T-helper 17 cell (primary cell): ENCODE measurements at places on chromosomes 12 and 14. TPM values are rescaled to one million over a fixed set of nuclear protein-coding genes. Genes with fewer than 3 reads are reported as not detected.

PGF gene
- total RNA-seq: not detected

CTSG gene
- total RNA-seq: not detected

- H3K4me1 ChIP-seq: peaks cover 32% of the 10 kb centered on the region
- no peaks in the 10 kb centered on the region for H3K36me3 ChIP-seq
- peak overlapping the region; percentile 91 for H3K27ac ChIP-seq
- H3K4me3 ChIP-seq: peak overlapping the region; percentile 19
These were observed 82.8 kb downstream of the BTG1 start for GRCh38 chr12:92062539-92063493.

DNA sequence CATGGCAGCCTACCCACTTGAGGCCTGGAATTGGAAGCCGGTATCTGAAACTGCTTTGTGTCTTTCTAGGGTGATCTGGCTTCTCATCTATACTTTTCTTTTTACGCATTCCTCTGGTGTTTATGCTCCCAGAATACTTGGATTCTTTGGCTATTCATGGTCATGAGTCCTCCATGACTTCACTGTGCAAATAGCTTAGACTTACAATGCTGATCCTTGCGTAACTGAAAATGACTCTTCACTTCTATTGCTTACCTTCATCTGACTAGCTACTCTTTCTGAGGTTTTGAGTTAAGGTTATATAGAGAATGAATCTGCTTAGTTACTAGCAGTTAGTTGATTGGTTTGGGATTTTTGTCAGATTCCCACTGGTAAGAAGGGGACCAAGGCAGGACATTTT, 121.7 kb upstream of the NOVA1 start:
- H3K4me1 ChIP-seq: no peaks in the 10 kb centered on the region
- H3K4me3 ChIP-seq: no peak overlapping the region
- H3K27ac ChIP-seq: no peak overlapping the region
- DNase-seq: no peak
- H3K27me3 ChIP-seq: no peaks in the 10 kb centered on the region

- H3K4me1 ChIP-seq: no peaks in the 10 kb centered on the region
- no peak for DNase-seq
- peaks cover 41% of the 10 kb centered on the region for H3K27me3 ChIP-seq
These were observed 95.9 kb upstream of the CDKN3 start for GRCh38 chr14:54300881-54301280.

- H3K36me3 ChIP-seq: no peaks in the 10 kb centered on the region
- H3K27me3 ChIP-seq: no peaks in the 10 kb centered on the region
- no peak for DNase-seq
- no peaks in the 10 kb centered on the region for H3K4me1 ChIP-seq
These were observed 232.6 kb downstream of the FLRT2 start for GRCh38 chr14:85762526-85762925.

TPI1 gene
- 140 TPM for total RNA-seq

GRCh38 chr12:119415714-119416113, 81.2 kb downstream of the CCDC60 start:
- H3K27ac ChIP-seq: no peak overlapping the region
- H3K27me3 ChIP-seq: peaks cover 81% of the 10 kb centered on the region
- DNase-seq: no peak
- peaks cover 4% of the 10 kb centered on the region for H3K4me1 ChIP-seq
- H3K4me3 ChIP-seq: no peak overlapping the region
- H3K36me3 ChIP-seq: no peaks in the 10 kb centered on the region

GRCh38 chr12:127044836-127045235, 1222.1 kb upstream of the TMEM132C start:
- H3K4me1 ChIP-seq: no peaks in the 10 kb centered on the region
- no peak overlapping the region for H3K4me3 ChIP-seq
- no peaks in the 10 kb centered on the region for H3K36me3 ChIP-seq
- H3K27me3 ChIP-seq: peaks cover 12% of the 10 kb centered on the region

DNA sequence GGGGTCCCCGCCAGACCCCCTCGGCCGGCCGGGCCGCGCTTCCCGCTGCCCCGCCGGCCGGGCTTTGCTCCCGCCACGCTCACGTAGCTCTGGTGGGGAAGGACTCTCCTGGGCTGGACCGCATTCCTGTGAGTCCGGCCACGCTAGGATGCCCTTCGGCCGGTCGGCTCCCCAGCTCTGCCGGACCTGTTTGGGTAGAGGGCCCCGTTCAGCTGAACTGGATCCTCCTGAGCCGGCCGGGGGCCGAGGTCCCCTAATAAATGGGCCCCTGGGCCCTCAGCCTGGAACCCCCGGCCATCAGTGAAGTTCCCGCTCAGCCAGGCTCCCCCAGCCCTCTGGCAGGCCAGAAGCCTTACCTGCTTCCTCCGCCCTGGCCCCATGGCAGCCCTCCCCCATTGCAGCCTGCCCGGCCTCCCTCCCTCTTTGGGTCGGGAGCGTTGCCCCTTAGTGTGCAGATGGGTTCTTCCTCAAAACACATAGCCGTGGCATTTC, 593 bp downstream of the UNC119B start:
- no peaks in the 10 kb centered on the region for H3K36me3 ChIP-seq
- DNase-seq: peak; percentile 15
- peak overlapping the region; percentile 95 for H3K4me3 ChIP-seq
- peak overlapping the region; percentile 90 for H3K27ac ChIP-seq

- H3K27me3 ChIP-seq: peaks cover 41% of the 10 kb centered on the region
- H3K4me1 ChIP-seq: peaks cover 12% of the 10 kb centered on the region
- no peak overlapping the region for H3K27ac ChIP-seq
- H3K4me3 ChIP-seq: no peak overlapping the region
- no peaks in the 10 kb centered on the region for H3K36me3 ChIP-seq
These were observed 5.4 kb downstream of the C1QL4 start for GRCh38 chr12:49331380-49332222.

- DNase-seq: no peak
- H3K36me3 ChIP-seq: peaks cover 2% of the 10 kb centered on the region
- no peaks in the 10 kb centered on the region for H3K27me3 ChIP-seq
- no peaks in the 10 kb centered on the region for H3K4me1 ChIP-seq
- no peak overlapping the region for H3K27ac ChIP-seq
These were observed 24.2 kb downstream of the PARPBP start for GRCh38 chr12:102144221-102144620.
